ENCODE measurements at places on chromosomes 6 and 20.

- no peak for DNase-seq
Observed at GRCh38 chr6:31525932-31526591, 2.7 kb upstream of the MCCD1 start.

DNA sequence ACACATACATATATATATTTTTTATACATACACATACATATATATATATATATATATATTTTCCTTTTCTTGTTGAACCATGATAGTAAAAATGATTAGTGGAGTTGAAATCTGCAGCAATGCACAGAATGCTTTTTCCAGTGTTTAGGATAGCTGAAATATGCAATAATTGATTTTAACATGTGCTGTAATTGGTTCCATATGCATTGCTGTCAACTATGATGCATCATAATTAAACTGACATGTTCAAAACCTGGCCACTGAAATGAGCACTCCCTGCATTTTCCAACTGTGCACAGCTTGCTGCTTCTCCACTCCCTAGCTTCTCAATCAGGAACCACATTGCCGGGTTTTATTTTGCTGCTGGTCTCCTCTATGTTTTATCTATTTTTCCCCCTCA, 358.3 kb downstream of the PAX1 start:
- DNase-seq, result no peak

GRCh38 chr6:1494671-1495070, 105.3 kb downstream of the FOXF2 start:
- no peak for DNase-seq

DNA sequence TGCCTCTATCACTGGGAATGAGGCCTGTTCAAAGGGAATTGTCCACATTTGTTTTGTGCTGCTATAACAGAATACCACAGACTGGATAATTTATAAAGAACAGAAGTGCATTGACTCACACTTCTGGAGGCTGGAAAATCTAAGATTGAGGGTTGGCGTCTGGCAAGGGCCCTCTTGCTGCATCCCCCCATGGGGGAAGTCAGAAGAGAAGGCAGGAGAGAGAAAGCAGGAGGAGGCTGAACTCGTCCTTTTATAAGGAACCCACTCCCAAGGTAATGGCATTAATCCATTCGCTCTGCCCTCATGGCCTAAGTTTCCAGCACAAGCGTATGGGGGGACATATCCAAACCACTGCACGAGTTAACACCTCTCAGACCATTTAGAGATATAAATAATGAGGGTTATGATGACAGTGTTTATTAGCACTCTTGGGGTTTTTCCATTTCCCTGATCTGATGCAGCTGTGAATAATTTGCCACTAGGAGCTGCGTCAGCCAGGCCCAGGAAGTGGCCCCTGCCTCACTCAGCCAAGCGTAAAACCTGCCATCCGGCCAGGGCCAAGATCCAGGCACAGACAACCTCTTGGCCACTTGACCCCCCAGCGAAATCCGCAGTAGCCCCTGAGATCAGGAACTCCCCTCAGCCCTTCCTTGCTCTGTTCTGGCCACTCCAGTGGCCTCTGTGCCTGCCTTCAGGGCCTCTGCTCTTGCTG, 14.2 kb upstream of the SLCO4A1 start:
- no peak for DNase-seq

- DNase-seq, result no peak
Observed at GRCh38 chr20:63807654-63808053, 23.4 kb downstream of the ZBTB46 start.

- no peak for DNase-seq
Observed at GRCh38 chr6:157240960-157241311, 82.4 kb downstream of the TMEM242 start.

- no peak for DNase-seq
Observed at GRCh38 chr6:68728159-68728979, 93.3 kb downstream of the ADGRB3 start.

All from GM19239 (cell line).